ENCODE measurements at places on chromosomes 11 and 22. TPM values are rescaled to one million over a fixed set of nuclear protein-coding genes. Genes with fewer than 3 reads are reported as not detected.

- H3K4me3 ChIP-seq = no peak overlapping the region
- no peaks in the 10 kb centered on the region for H3K36me3 ChIP-seq
- DNase-seq = no peak
Measured at GRCh38 chr22:31155422-31155821, 4.6 kb upstream of the RNF185 start.

- no peaks in the 10 kb centered on the region for H3K36me3 ChIP-seq
- no peak for DNase-seq
- H3K4me1 ChIP-seq = no peaks in the 10 kb centered on the region
- no peak overlapping the region for H3K4me3 ChIP-seq
- H3K27ac ChIP-seq = no peak overlapping the region
- H3K27me3 ChIP-seq = peaks cover 8% of the 10 kb centered on the region
Measured at GRCh38 chr11:32081129-32081641, 9.7 kb upstream of the RCN1 start.

DNA sequence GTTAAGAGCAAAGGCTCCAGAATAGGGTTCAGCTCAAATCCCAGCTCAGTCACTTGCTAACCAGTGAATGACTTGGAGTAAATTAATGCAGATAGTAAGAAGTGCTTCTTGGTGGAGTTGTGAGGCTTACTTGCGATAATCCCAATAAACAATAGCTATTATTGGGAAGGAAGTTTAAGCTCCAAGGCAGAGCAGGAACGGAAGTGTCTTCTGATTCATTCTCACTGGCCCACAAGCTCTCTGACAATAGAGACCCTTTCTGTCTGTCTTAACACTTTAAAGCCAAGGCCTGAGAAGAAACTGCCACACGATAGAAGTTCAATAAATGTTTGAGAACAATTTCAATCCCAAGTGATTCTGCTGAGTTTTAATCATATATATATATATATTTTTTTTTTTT, 155.4 kb downstream of the DBX1 start:
- H3K4me3 ChIP-seq = no peak overlapping the region
- DNase-seq = no peak
- H3K4me1 ChIP-seq = no peaks in the 10 kb centered on the region
- no peak overlapping the region for H3K27ac ChIP-seq

GRCh38 chr22:47124451-47124881, 362.0 kb downstream of the TBC1D22A start:
- no peaks in the 10 kb centered on the region for H3K27me3 ChIP-seq
- no peaks in the 10 kb centered on the region for H3K4me1 ChIP-seq
- no peaks in the 10 kb centered on the region for H3K36me3 ChIP-seq

DNA sequence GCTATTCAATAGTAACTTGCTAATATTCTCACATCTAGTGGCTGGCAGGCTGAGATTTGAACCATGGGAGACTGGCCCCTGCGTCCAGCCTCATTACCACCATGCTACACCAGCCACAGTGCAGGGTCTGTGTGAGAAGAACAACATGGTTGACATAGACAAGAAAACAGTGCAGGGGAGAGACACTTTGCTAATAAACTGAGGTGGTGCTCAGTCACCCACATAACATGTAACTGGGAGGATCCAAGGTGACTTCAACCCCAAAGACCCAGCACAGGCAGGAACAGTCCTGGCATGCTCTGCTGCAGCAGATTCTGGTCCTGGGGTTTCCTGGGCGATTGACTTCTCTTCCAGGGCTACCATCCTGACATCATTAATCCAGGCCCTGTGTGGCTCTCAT, 143.1 kb downstream of the CSNK2A3 start:
- H3K4me3 ChIP-seq = no peak overlapping the region
- no peak for DNase-seq
- no peaks in the 10 kb centered on the region for H3K27me3 ChIP-seq
- H3K36me3 ChIP-seq = no peaks in the 10 kb centered on the region

The P2RX6 gene
- total RNA-seq = 0.59 TPM

The TKFC gene
- total RNA-seq = 29.6 TPM

The FADS2 gene
- 19.7 TPM for total RNA-seq

The PAK1 gene
- 15.3 TPM for total RNA-seq

The AIFM3 gene
- 0.49 TPM for total RNA-seq

Data from CD4-positive, CD25-positive, alpha-beta regulatory T cell (primary cell).